Stimulated activated CD4-positive, alpha-beta T cell treated with anti-CD3 and anti-CD28 coated beads, Interleukin-15, amount 100 ng/mL, for 1 hour (primary cell): ENCODE measurements at places on chromosomes 12 and 14.

DNA sequence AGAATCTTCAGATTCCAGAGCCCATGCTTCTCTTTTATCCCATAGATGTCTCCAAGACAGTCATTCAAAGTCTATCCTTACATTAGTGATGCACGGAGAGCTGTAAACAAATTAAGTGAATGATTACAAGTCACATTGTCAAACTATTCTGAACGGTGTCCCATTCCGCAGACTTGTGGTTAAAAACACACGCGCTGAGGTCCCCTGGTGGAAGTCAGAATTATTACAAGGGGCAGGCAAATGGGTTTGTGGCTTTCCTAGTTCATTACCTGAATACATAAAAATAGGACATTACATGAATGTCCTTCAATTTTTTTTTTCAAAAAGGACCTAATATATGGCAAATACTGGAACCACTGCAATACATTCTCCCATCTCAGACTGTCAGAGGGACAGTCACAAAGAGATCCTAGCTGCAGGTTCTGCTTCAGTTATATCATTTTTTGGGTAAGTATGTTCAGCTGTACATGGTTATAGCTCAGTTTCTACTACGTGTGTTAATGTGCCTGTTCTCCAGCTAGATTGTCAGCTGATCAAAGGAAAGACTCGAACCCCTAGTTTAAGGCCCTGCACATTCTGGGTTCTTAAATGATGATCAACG lies 53.1 kb upstream of the STON2 start:
- no peak for DNase-seq

DNA sequence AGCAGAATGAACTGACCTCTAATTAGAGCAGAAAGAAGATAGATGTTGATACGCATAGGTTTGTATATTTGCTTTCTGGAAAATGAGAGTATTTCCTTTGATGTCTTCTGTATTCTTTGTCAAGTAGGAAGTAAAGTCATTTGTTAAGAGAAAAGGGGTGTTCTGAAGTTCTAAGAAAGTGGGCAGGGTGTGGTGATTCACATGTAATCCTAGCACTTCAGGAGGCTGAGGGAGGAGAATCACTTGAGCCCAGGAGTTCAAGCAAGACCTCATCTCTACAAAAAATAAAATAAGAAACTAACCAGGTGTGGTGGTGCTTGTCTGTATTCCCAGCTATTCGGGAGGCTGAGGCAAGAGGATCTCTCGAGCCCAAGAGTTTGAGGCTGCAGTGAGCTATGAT lies 2.8 kb downstream of the RHNO1 start:
- no peak for DNase-seq

DNA sequence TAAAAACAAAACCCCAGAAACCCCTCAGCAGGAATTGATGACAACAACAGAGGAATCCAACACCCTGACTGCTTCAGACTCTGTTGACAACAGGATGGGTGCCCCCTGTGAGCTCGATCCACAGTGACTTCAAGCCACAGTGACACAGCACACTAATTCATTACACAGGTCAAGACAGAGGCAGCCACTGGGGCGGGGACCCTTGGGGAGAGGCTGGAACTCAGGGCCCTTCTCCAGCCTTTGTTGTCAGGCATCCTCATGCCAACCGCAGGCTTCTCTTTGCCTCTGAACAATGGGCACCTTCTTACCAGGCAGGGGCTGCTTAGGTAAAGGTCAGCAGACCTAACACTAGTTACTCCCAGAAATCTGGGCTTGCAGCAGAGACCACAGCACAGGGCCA lies 37.6 kb downstream of the ACADS start:
- DNase-seq = no peak

- no peak for DNase-seq
These were observed 74.7 kb downstream of the ITPK1 start for GRCh38 chr14:93040982-93041381.

- DNase-seq = no peak
These were observed 645 bp downstream of the FOXA1 start for GRCh38 chr14:37594238-37594970.
